A549 treated with RU486 at 1 μM for 4 hours (cell line): ENCODE measurements at places on chromosomes 1 and 21. TPM values are rescaled to one million over a fixed set of nuclear protein-coding genes. Genes with fewer than 3 reads are reported as not detected.

The PCP4 gene
- total RNA-seq: not detected in 5 replicates

The LCE1E gene
- 0.14 TPM in 1 of 5 replicates, not detected in the others for total RNA-seq

The CD1E gene
- not detected in 5 replicates for total RNA-seq

The MAEL gene
- total RNA-seq: not detected in 5 replicates

The NGF gene
- total RNA-seq: 3.5 to 4.6 TPM (median 3.5 TPM) in 5 replicates

The MAP1LC3C gene
- 0.21 to 0.23 TPM (median 0.22 TPM) in 3 of 5 replicates, not detected in the others for total RNA-seq

The KRTAP19-3 gene
- not detected in 5 replicates for total RNA-seq

The COL24A1 gene
- total RNA-seq: 0.02 TPM in 1 of 5 replicates, not detected in the others

The C1QA gene
- total RNA-seq: not detected in 5 replicates

The HES3 gene
- not detected in 5 replicates for total RNA-seq
